Stimulated activated CD8-positive, alpha-beta memory T cell treated with anti-CD3 and anti-CD28 coated beads, Interleukin-4, amount 100 ng/mL, for 1 hour (primary cell): ENCODE measurements at places on chromosomes 2 and 18.
A peak's percentile ranks its signal among the peaks of the same experiment; 100 is the strongest.

- no peak for DNase-seq
Observed at GRCh38 chr2:242053921-242054320, 184.4 kb downstream of the RTP5 start.

GRCh38 chr2:65722028-65722778 is 289.8 kb upstream of the SPRED2 start:
- no peak for DNase-seq

GRCh38 chr2:197189426-197190099 is 121.0 kb downstream of the ANKRD44 start:
- no peak for DNase-seq

DNA sequence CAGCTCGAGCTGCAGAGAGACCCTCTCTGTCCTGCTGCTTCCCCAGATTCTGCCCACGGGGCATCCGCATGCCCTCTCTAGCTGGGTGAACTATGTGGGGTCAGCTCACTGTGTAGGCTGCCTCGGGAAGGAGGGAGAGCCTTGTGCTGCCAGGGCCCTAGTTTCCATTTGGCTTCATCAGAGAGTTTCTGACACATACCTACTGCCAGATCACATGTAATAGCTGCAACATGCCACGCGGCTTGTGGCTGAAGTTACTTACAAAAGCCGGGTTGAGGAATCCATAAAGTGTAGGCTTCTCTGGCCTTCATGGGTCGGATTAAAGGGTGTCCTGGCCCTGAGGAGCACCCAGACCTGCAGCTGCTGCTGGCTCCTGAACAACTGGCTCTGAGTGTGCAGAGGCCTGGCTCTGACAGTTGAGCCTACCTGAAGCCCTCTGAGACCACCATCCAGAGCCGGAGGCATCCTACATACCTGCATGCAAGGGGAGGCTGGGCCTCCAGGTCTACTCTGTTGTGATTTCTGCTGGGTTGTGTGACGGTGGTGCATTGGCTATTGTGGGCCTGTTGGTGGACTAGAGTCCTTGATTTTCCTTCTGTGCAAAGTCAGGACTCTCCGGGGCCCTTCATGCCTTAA is 130.0 kb downstream of the SH3RF3 start:
- DNase-seq, result no peak

DNA sequence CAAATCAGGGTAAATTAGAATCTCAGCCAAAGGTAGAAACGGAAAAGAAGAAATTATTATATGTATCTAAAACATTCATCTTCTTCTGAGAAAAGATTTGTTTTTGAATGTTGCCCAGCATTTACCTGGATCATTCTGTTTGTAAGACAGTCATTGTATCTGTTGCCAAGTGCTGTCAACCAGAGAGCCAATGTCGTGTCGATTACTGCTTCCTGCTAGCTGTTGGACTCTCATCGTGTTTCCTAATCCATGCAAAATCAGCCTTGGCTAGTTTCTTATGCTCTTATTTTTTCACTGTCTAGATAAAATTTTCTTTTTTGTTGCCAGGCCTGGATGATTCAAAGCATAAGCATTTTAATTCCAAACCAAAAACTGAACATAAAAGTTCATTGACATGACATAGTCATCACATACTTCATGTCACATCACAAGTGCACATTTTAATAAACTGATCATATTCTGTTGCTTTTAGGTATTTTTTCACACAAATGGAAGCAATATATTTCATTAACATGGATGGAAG is 202.3 kb downstream of the KCNH7 start:
- no peak for DNase-seq

DNA sequence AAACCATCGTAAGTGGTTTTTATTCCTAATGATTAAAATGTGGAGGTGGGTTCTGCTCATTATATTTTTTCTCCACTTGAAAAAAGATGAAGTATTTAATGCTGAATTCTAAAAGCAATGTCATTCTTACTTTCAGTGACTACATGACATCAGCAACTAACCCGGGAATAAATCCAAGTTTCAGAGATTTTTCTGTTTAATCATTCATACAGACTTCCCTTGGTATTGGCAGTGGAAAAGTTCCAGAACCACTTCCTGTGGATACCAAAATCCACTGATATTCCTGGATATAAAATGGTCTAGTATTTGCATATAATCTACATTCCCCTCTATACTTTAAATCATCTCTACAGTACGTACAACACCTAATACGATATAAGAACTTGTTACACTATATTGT is 128.6 kb downstream of the ZNF532 start:
- no peak for DNase-seq

DNA sequence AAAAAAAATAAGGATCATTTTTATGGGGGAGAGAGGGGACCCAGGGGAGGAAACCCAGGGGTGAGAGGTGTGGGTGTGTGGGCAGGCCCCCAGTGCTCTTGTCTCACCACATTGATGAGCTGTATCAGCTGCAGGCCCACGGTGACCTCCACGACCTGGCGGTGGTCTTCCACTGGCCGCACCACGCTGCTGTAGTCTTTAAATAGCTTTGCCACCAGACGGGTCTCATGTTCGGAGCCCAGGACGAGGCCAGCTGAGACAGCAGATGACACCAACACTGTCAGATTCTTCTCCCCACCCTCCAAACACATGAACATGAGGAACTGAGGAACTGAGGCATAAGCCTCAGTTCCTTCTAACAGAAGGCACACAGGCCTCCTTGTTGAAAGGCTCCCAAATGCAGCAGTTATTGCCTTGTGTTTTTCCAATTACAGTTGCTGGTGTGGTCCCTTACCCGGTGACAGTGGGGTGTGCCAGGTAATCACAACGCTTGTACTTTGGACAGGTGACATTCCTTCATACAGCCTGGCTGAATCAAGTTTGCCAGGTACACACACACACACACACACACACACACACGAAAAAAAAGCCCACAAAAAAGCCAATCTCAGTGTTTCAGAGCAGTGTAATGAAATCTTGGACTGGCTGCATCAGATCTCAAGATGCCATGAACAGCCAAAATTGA is 4.7 kb downstream of the CHRNA1 start:
- no peak for DNase-seq

DNA sequence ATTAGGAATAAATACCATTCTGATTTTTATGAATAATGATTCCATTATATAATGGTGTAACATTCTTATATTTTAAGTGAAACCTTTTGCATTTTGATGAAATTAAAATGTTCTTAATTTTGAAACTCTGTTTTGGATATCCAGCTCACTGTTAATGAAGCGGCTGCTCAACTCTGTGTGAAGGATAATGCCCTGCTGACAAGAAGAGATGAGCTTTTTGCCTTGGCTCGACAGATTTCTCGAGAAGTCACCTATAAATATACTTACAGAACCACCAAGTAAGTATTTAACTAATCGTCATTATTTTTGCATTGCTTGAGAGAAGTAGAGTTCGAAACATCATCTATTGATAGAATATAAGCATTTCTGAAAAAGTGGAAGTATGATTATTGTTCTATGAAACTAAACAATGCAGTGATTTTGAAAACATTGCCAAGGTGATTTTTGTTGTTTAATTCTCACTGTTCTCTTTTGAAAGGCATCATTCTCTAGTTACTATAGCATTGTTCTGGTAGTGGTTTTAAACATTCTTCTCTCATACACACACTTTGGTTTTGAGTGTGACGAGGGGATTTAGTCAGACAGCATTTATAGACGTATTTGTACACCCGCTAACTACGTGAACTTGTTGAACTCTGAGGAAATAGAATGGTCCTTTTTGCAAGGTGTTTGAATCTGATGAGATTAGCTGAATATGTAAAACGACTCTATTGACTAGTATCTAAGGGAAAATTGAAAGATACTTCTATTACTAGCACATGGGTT is 21.5 kb downstream of the NAB1 start:
- DNase-seq, result no peak

DNA sequence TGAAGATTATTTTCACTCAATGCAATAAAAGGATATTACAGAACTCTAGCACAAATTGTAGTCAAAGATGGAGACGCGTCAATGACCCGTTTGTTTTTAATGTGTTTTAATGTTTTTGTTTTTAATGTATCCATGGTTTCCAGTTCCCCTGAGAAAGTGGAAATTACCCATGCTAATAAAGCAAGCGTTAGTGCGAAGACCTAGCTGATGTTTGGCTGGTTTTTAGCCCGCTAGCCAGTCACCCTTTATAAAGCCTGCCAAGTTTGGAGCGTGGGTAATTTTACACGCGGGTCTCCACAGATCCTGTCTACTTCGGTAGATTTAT is 430 bp upstream of the CHMP1B start:
- DNase-seq, result no peak

GRCh38 chr2:127083819-127084503 is 23.0 kb downstream of the BIN1 start:
- DNase-seq, result no peak

DNA sequence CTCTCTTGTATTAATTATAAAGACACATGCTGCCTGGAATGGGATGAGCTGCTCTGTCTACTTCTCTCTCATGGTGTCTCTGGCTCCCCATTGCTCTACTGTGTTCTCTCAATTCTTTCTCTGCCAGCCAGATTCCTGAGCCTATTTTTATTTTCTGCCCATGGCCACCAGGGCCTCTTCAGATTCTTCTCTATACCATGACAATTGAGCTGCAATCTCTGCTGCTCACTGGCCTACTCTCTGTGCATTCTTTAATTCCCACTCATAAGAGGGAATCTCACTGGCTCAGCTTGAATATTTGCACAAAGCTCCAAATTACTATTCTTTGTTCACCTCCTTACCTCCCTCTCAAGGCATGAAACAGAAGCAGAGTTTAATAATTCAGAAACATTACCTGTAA is 161.4 kb upstream of the GULP1 start:
- no peak for DNase-seq

GRCh38 chr18:49859021-49859359 is 45.7 kb upstream of the ACAA2 start:
- no peak for DNase-seq

DNA sequence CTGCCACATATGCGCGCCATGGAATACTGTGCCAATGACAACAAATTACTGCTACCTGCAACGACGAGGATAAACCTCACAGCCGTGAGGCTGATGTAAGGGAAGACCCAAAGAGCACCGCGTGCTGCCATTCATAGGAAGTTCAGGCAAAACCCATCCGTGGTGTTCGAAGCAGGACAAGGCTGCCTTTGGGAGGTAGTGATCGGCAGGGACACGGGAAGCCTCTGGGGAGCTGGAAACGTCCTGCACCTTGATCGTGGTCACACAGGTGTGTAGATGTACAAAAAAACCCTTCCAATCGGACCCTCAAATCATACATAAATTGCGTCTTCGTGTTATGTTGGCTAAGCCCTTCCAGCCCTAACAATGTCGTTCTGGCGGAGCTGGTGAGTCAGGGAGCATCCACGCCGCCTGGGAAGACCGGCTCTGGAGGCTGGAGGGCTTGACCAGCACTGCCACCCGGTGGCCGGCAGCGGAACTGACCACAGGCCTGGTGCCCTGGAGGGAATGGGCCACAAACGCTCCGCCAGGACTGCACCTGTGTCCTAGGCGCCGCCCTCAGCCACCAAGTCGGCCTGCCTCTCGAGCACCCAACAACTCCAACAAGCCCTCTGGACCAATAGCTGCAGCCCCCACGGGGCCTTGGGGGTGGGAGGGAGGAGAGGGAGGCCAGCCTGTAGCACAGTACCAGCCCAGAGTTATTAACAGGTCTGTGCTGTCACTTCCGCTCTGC is 4.1 kb upstream of the NEURL3 start:
- DNase-seq, result peak; percentile 39

- DNase-seq, result peak; percentile 91
Observed at GRCh38 chr2:68252400-68253218, at the start of gene PPP3R1. PPP3R1 (minus strand) TSS chr2:68252532; CDS start chr2:68252127, 405 bp downstream.

GRCh38 chr2:123695426-123695825 is 329.7 kb upstream of the CNTNAP5 start:
- DNase-seq, result no peak
